Sigmoid colon (tissue), 7 donors: ENCODE measurements at places on chromosomes 12 and 14. TPM values are rescaled to one million over a fixed set of nuclear protein-coding genes. Genes with fewer than 3 reads are reported as not detected.
A peak's percentile ranks its signal among the peaks of the same experiment; 100 is the strongest.

Gene FGF23
- total RNA-seq, result not detected

Gene ENDOU
- total RNA-seq, result 0.36 TPM

Gene VRTN
- not detected for total RNA-seq

Gene OSGEP
- total RNA-seq, result 60.1 TPM

Gene NUP107
- total RNA-seq, result 28.5 TPM

Gene PCED1B
- 3.0 TPM for total RNA-seq

Gene CPM
- total RNA-seq, result 81.0 TPM

Gene MSI1
- not detected for total RNA-seq

DNA sequence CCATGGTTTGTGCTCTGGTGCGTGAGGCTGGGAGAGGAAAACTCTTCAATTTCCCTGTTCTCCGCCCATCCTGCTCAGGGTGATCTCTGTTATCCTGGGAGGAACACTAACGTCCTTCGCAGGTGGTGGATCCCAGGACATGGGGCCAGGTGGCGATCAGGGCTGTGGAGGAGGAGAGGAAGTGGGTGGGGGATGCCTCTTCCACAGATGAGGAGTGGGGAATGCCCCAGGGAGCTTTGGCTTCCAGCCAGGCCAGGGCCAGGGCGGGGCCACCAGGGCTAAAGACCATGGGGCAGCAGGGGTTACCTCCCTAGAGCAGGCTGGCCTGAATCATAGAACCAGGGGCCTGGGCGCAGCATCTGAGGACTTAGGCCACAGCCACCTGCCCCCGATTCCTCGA, 3.3 kb upstream of the KRT75 start:
- DNase-seq, result no peak

DNA sequence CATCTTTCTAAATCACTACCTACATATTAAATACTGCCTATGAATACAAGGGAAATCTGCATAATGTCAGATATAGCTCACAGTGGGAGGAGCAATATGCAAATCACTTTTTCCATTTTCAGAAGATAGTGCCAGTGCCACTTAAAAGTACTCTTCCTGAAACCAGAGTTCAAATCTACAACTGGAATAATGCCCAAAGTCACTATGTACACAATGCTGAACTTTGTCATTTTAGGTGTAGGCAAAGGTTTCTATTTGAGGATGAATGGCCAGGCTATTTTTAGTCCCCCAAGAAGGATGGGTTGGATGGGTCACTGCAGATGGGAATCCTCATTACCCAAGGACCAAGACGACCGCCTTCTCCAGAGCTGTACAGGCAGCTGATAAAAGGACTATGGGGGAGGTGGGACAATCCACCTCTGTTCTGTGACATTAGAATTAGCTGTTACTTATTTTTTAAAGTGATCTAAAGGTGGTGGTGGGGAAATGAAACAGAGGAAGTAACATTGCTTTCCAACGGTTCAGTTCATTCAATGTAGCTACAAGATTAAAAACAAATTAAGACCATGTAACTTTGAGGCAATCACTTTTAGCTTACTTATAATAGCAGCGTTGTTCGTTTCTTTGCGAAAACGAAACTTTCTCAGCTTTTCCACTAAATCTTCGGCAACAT, 5.6 kb downstream of the GMFB start:
- DNase-seq, result no peak

DNA sequence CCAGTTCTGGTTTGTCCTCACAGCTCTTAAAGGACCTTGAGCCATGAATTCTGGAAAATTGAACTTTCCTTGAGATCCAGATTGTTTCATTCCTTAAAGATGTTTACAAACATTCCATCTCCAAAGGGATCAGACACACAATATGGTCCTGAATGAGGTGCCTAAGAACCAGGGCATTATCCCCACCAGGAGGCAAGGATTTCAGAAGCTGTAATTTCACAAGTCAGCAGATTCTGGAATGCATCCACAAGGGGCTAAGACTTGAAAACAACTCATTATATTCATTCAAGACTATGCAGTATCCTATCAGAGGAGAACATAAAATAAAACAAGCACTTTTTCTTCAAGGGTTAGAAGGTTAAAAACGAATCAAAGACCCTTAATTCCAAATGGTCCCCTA, 15.1 kb downstream of the KCNH5 start:
- no peak for DNase-seq

GRCh38 chr12:110750784-110751461, 8.2 kb upstream of the PPP1CC start:
- DNase-seq, result peak; percentile 69

- no peak for DNase-seq
Observed at GRCh38 chr12:22505826-22506225, 38.5 kb downstream of the C2CD5 start.

GRCh38 chr12:93853698-93854478, 176.7 kb downstream of the CRADD start:
- DNase-seq, result no peak

- no peak for DNase-seq
Observed at GRCh38 chr14:95439881-95440280, 76.6 kb downstream of the SYNE3 start.

DNA sequence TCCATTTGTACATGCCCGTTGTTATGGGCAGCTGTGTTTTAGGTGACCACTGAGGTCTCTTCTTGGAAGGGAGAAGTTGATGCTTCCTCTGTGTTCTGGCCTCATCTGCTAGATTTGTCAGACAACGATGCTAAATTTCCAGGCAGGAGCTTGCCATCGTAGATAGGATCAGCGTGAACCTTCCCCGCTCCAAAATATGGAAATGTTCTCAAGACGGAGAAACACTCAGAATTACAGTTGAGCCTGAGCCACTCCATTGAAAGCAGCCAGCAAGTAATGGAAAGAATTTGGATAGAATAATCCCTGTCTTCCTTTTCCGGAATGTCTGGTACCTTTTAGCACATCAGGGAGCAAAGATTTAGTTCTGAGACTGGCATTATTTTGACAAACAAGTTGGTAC, 34.8 kb downstream of the TUNAR start:
- DNase-seq, result no peak

GRCh38 chr12:116614194-116614915, 55.2 kb downstream of the MAP1LC3B2 start:
- no peak for DNase-seq

GRCh38 chr14:88130057-88130432, 125.1 kb downstream of the GPR65 start:
- DNase-seq, result no peak

- DNase-seq, result no peak
Observed at GRCh38 chr12:102484017-102484416, 3.7 kb upstream of the IGF1 start.

DNA sequence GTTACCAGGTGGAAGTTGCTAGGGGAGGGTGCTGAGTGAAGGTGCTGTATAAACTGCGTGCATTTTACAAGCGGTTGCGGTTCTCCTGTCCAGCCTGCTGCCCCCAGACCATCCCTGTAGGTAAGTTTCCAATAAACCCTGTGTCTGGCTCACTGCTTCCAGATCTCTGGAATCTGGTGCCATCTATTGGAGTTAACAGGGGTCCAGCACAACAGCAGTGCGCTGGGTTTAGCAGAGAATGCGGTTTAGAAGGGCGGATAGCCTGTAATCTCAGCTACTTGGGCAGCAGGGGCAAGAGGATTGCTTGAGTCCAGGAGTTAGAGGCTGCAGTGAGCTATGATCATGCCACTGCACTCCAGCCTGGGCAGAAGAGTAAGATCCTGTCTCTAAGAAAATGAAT, 4.9 kb downstream of the AACS start:
- DNase-seq, result no peak

- DNase-seq, result no peak
Observed at GRCh38 chr12:58174316-58174715, 232.9 kb downstream of the ATP23 start.

DNA sequence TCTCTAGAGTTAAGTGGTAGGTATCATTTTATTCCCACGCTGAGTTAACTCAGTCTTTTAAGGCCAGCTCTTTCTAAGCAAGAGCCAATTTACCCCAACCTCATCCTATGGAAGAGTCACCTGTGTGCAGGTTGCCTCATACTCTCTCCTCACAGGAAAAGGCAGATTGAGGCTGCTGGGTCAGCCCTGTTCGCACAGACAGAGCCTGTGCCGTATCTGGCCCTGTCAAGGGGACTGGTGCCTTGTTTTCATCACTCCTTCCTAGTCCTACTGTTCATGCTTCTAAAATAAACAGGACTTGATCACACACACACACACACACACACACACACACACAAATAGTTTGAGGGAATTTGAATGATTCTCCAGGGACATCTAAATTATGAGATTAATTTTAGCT, 285.0 kb downstream of the SLC6A15 start:
- DNase-seq, result no peak

DNA sequence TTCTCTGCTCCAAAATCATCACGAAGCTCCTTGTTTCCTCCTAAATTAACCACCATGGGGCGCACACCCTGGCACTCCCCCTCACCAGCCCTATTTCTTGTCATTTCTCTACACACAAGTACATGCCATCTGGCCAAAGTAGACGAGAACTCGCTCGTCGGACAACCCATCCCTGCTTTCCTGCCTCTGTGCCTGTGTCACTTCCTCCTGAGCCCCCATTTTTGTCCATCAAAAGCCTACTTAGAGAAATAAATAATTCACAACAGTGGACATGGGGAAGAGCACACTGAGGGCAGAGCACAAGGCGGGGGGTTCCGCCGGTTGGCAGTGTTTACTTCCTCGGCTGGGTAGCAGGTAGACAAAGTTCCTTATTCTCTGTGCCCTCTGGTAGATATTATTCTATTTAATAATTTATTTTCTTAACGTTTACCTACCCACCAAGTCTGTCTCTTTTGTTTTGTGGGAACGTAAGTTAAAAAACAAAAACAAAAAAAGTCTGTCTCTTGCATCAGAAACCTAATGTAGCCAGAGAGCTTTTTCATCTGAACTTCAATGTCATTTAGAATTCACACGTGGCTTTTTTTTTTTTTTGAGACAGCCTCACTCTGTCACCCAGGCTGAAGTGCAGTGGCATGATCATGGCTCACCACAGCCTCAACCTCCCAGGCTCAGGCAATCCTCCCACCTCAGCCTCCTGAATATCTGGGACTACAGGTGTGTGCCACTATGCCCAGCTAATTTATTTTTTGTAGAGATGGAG, 6.0 kb downstream of the VPS37B start:
- DNase-seq, result no peak

GRCh38 chr12:31265722-31266121, 60.2 kb downstream of the SINHCAF start:
- no peak for DNase-seq

DNA sequence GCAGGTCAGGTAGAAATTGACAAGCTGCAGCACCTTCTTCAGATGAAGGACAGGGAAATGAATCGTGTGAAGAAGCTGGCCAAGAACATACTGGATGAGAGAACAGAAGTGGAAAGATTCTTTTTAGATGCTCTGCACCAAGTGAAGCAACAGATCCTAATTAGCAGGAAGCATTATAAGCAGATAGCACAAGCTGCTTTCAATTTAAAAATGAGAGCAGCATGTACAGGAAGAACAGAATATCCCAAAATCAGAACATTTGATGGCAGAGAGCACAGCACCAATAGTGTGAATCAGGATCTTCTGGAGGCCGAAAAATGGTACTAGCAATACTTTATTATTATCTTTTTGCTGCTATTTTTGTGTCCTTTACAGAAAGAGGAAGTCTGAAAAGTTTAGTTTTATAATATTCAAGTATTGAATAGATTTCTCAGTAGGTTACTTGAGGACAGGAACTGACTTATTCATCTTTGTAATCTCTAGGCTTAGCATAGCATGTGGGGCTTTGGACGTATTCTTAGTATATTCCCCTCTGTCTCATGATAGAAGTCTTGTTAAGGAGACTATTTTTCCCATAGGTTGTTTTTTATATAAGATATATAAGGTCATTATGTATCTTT, 30.8 kb downstream of the BBOF1 start:
- no peak for DNase-seq

DNA sequence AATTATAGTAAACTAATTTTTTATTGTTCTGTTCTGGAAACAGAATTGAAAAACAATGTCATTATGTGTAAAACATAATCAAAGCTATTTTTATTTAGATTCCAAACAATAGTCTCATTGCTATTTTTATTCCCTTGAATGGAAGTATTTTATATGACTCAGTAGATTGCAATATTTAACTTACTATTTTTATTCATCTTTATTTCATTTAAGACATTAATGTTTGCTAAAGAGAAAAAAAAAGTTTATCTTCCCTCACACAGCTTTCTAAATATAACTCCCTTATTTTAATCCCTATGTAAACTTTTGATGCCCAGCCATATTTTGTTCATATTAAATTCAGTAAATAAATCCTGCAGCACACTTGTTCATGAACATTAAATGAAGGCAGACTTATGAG, 622.4 kb downstream of the SLC6A15 start:
- DNase-seq, result no peak

DNA sequence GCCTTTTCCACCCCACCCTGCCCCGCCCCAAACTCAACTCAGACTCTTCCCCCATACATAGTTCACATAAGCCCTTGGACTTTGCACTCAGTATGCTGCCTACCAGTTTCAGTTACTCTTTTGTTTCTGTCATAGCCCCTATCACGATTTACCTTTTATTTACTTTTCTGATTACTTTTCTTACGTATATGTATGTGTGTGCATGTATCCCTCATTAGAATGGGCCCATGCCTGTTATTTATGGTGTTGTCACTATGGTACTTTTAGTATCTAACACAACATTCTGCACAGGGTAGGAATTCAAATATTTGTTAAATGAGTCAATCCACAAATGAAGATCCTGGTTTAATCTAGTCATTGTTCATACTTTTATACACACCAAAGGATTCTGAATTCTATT, 16.5 kb upstream of the LUM start:
- no peak for DNase-seq

GRCh38 chr12:128840862-128841468, 12.3 kb upstream of the GLT1D1 start:
- peak; percentile 9 for DNase-seq

DNA sequence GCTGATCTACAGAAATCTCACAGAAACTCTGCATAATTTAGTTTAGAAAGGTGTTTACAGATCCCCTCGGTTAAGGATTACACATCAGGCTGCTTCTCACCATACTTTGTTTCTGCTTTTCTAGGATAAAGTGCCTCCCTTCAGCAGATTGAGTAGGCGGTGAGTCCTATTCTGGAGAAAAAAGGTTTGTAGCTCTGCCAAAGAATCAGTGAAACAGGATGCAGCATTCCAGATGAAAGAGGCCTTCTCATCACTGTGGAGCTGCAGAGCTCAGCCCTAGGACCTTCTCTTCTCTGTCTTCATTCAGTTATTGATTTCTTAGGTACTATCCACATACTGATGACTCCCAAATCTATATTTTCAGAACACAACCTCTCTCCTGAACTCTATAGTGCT, 155.5 kb upstream of the KRR1 start:
- DNase-seq, result no peak

- DNase-seq, result no peak
Observed at GRCh38 chr12:22408610-22409376, 74.3 kb upstream of the ST8SIA1 start.
